ENCODE measurements at places on chromosomes 1 and 21. TPM values are rescaled to one million over a fixed set of nuclear protein-coding genes. Genes with fewer than 3 reads are reported as not detected.
A peak's percentile ranks its signal among the peaks of the same experiment; 100 is the strongest.

IGSF9 gene
- 2.0 TPM for total RNA-seq

FAM177B gene
- not detected for total RNA-seq

C8A gene
- not detected for total RNA-seq

CD1D gene
- 2.0 TPM for total RNA-seq

A3GALT2 gene
- not detected for total RNA-seq

DNA sequence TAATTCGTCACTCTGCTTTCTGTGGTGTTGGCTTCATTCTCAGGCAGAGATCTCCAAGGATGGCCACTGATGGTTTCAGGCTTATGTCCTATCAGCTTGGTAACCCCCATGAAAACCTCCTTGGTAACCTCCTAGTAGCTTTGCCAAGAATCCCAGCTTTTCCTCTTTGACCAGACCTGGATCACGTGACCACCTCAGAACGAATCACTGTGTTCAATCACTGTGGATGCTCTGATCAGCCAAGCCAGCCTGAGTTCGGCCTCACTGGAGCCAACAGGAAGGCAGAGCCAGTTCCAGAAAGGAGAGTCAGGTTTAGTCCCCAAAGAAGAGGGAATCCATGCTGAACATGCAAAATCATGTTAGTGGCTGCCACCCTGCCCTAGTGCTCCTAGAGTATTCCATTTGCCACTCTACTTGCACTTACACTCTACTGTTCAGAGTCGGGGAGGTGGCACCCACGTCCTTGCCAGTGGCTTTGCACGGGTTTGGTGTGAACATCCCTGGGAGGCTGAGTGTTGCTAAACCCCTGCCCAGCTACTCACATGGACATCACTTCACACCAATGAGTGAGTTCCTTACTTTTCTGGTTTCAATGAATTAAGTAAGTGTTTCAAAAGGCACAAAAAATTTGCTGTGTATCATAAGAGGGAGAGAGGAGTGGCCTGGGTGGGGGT lies 33.5 kb upstream of the SSBP3 start:
- no peaks in the 10 kb centered on the region for H3K4me1 ChIP-seq
- no peak for DNase-seq
- H3K27me3 ChIP-seq, result no peaks in the 10 kb centered on the region
- H3K4me3 ChIP-seq, result no peak overlapping the region
- no peak overlapping the region for H3K27ac ChIP-seq
- H3K36me3 ChIP-seq, result no peaks in the 10 kb centered on the region

- H3K4me3 ChIP-seq, result no peak overlapping the region
- DNase-seq, result no peak
Observed at GRCh38 chr1:207831517-207832327, 79.2 kb downstream of the CD34 start.

GRCh38 chr1:230359992-230360668 lies 66.0 kb downstream of the PGBD5 start:
- H3K27ac ChIP-seq, result no peak overlapping the region
- H3K36me3 ChIP-seq, result no peaks in the 10 kb centered on the region
- DNase-seq, result no peak
- no peaks in the 10 kb centered on the region for H3K27me3 ChIP-seq
- no peak overlapping the region for H3K4me3 ChIP-seq
- H3K4me1 ChIP-seq, result no peaks in the 10 kb centered on the region

- H3K36me3 ChIP-seq, result no peaks in the 10 kb centered on the region
- no peaks in the 10 kb centered on the region for H3K27me3 ChIP-seq
- peak overlapping the region; percentile 74 for H3K27ac ChIP-seq
- H3K4me1 ChIP-seq, result no peaks in the 10 kb centered on the region
- H3K4me3 ChIP-seq, result no peak overlapping the region
- DNase-seq, result no peak
Observed at GRCh38 chr21:35428001-35428320, 378.9 kb upstream of the RUNX1 start.

- H3K4me3 ChIP-seq, result peak overlapping the region; percentile 85
- peak; percentile 61 for DNase-seq
- H3K4me1 ChIP-seq, result no peaks in the 10 kb centered on the region
- no peaks in the 10 kb centered on the region for H3K36me3 ChIP-seq
- H3K27me3 ChIP-seq, result no peaks in the 10 kb centered on the region
Observed at GRCh38 chr1:113929750-113930498, 800 bp downstream of the HIPK1 start.

GRCh38 chr1:164660775-164661174 lies 101.8 kb downstream of the PBX1 start:
- H3K4me1 ChIP-seq, result peaks cover 28% of the 10 kb centered on the region
- H3K27me3 ChIP-seq, result no peaks in the 10 kb centered on the region
- H3K4me3 ChIP-seq, result no peak overlapping the region
- H3K36me3 ChIP-seq, result no peaks in the 10 kb centered on the region

DNA sequence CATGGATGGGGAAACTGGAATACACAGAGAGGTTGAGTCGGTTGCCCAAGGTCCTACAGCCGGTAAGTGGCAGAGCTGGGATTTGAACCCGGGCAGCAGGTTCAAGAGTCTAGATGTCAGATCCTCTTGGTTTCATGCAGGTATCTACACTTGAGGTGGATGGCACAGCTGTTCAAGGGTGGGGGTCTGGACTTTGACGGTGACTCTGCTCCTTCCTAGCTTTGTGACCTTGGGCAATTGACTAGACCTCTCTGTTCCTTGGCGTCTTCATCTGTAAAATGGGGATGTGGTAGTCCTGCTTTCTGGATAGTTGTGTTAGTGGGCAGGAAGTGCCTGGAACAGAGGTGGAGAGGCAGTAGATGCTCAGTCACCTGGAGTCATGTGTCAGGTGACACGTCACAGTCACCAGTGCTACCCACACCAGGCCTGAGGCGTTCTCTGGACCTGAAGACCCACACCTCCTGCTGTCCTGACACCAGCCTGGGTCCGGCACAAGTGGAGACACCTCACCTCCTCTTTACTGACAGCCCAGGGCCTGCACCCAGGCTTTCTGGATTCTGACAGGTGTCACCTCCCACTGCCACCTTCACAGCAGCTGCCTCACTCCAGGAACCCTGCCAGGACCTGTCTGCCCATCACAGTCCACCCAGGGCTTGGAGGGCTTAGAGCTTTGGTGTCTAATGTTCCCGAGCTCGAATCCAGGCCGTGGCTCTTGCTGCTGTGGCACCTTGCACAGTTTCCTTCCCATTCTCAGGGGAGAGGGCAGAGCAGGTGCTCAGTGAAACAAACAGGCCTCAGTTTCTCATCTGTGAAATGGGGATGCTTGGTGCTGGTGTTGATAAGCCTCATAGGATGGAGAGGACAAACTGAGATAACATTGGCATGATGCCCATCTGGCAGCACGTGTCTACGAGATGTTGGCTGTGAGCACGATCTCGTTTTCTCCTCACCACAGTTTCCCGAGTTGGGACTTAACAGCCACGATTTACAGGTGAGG lies 83.2 kb upstream of the RUNX3 start:
- H3K27me3 ChIP-seq, result no peaks in the 10 kb centered on the region
- no peak overlapping the region for H3K4me3 ChIP-seq
- no peak overlapping the region for H3K27ac ChIP-seq
- no peaks in the 10 kb centered on the region for H3K36me3 ChIP-seq
- H3K4me1 ChIP-seq, result no peaks in the 10 kb centered on the region

DNA sequence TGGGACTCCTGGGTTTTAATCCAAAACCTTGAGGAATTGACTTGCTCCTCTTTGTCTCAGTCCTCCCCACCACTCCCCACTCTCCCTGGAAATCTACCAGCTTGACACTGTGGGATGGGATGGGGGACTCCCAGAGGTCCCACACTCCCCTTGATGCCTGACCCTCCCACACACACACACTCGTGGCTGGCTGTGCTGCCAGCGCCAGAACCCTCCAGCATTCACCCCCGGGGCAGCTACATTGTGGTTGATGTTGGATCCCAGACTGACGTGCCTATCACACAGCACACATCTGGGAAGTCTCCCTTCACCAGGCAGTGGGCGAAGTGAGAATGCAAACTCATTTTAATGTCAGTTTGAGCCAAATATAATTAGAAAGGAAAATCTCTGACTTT lies 10.0 kb downstream of the KIRREL1 start:
- no peaks in the 10 kb centered on the region for H3K4me1 ChIP-seq
- H3K27ac ChIP-seq, result peak overlapping the region; percentile 70
- no peak for DNase-seq
- no peak overlapping the region for H3K4me3 ChIP-seq
- H3K27me3 ChIP-seq, result no peaks in the 10 kb centered on the region

DNA sequence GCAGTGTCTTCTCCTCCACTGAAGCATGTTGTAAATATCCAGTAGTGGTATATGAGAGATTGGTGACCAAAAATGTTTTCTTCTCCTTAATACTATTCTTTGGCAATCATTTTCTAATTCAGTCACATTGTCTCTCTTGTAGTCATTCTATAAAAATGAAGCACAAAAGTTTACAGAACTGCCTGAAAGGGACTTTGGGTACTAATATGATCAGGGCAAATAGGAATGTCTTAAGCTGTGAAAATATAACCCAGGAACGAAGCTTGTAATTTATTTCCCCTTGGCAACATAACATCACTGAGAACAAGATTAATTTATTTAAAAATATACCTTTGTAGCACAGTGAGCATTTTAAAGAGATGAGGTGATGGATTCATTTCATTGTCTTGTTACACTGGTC lies 4.9 kb downstream of the B3GALT2 start:
- no peaks in the 10 kb centered on the region for H3K36me3 ChIP-seq
- no peak overlapping the region for H3K27ac ChIP-seq
- DNase-seq, result no peak
- no peaks in the 10 kb centered on the region for H3K4me1 ChIP-seq
- H3K27me3 ChIP-seq, result no peaks in the 10 kb centered on the region

- DNase-seq, result no peak
- no peak overlapping the region for H3K4me3 ChIP-seq
- H3K27me3 ChIP-seq, result no peaks in the 10 kb centered on the region
- H3K27ac ChIP-seq, result peak overlapping the region; percentile 66
- H3K4me1 ChIP-seq, result no peaks in the 10 kb centered on the region
- no peaks in the 10 kb centered on the region for H3K36me3 ChIP-seq
Observed at GRCh38 chr1:31674626-31675025, 29.2 kb downstream of the COL16A1 start.

DNA sequence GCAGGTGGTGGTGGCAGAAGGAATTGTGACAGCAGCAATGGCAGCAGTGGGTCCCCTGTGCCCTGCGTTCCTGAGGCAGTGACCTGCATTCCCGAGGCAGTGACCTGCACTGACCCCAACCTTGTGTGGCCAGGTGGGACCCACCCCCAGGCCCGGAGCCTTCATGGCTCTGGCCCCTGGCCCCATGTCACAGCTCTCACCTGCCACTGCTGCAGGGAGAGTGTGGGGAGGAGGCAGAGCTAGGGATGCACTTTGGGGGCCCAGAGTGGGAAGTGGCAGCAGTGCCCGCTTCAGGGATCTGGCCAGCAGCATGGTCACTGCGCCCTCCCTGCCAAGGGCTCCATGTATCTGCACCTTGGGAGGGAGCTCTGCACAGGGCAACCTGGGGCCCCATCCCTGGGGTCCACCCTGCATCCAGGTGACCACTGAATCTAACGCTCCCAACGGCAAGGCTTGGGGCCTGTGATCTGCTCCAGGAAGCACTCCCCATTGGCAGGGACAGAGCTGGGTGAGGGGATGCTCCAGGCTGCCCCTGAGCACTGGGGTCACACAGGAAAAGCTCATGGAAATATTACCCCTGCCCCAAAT lies 618.6 kb downstream of the RWDD3 start:
- no peak for DNase-seq
- no peaks in the 10 kb centered on the region for H3K36me3 ChIP-seq
- H3K27me3 ChIP-seq, result no peaks in the 10 kb centered on the region
- H3K4me3 ChIP-seq, result no peak overlapping the region

- no peaks in the 10 kb centered on the region for H3K36me3 ChIP-seq
- no peak overlapping the region for H3K27ac ChIP-seq
- H3K27me3 ChIP-seq, result no peaks in the 10 kb centered on the region
Observed at GRCh38 chr1:4741876-4742423, 87.5 kb downstream of the AJAP1 start.

DNA sequence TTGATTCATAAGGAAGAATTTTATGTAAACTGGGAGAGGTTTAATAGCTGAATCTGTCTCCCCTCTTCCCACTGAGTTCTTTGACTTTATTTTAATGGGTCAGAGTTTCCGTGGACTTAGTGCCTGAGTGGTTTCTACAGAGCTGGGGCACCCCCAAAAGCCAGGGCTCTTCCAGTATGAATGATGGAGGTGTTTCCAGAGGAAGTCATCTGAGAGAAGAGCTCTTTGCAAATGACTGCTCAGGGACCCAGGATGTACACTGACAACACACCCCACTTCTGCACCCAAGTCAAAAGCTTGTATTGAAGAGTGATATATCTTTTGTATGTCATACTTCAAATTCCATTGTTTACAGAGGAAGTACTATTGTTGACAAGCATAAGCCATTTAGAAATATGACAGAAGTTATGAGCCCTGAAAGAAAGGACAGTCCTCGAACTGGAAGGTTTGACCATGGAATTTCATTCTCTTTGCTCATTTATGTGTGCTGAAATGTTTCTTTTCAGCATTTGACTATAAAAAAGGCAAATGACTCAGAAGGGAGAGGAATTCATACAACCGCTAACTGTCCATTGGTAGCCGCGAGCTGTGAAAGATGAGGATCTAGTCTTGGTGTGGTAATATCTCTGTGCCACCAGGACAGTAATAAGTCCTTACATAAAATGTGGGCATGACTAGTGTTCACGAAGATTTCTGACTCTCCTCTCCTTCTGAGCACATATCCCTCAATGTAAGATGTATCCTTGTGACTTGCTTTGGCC lies 25.4 kb upstream of the LMX1A start:
- H3K36me3 ChIP-seq, result no peaks in the 10 kb centered on the region
- no peaks in the 10 kb centered on the region for H3K27me3 ChIP-seq
- no peaks in the 10 kb centered on the region for H3K4me1 ChIP-seq

- no peak for DNase-seq
- H3K36me3 ChIP-seq, result no peaks in the 10 kb centered on the region
- no peak overlapping the region for H3K27ac ChIP-seq
Observed at GRCh38 chr1:181936768-181937581, 124.5 kb downstream of the ZNF648 start.

- no peaks in the 10 kb centered on the region for H3K36me3 ChIP-seq
- H3K4me3 ChIP-seq, result no peak overlapping the region
- peak overlapping the region; percentile 85 for H3K27ac ChIP-seq
- H3K4me1 ChIP-seq, result peaks cover 90% of the 10 kb centered on the region
Observed at GRCh38 chr1:156898161-156898566, 4.6 kb downstream of the PEAR1 start.

GRCh38 chr1:242189591-242189990 lies 190.7 kb upstream of the MAP1LC3C start:
- no peaks in the 10 kb centered on the region for H3K36me3 ChIP-seq
- H3K4me1 ChIP-seq, result no peaks in the 10 kb centered on the region
- no peaks in the 10 kb centered on the region for H3K27me3 ChIP-seq

DNA sequence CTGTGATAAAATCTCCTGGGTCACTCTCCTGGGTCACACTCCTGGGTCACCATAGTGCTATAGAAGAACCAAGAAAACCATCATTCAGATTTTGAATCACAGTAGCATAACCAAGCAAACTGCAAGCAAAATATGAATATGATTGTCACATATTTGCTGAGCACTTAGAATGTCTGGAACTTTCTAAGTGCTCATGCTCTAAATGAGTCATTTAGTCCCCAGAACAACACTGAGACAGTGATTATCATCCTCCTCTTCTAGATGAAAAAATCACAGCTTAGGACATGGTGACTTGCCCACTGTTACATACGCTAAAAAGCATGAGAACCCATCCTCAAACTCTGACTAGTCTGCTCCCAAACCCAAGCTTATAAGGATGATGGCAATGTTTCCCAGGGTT lies 39.5 kb upstream of the DDAH1 start:
- no peaks in the 10 kb centered on the region for H3K27me3 ChIP-seq
- DNase-seq, result no peak
- H3K4me3 ChIP-seq, result no peak overlapping the region
- peaks cover 4% of the 10 kb centered on the region for H3K4me1 ChIP-seq
- no peaks in the 10 kb centered on the region for H3K36me3 ChIP-seq

GRCh38 chr1:17108786-17109185 lies 10.5 kb downstream of the PADI2 start:
- no peaks in the 10 kb centered on the region for H3K27me3 ChIP-seq
- no peak overlapping the region for H3K27ac ChIP-seq
- H3K4me3 ChIP-seq, result no peak overlapping the region
- no peaks in the 10 kb centered on the region for H3K4me1 ChIP-seq

Data from right atrium auricular region (tissue), 2 donors.